Kidney (tissue), 22 donors: ENCODE measurements at places on chromosomes 7 and 10. TPM values are rescaled to one million over a fixed set of nuclear protein-coding genes. Genes with fewer than 3 reads are reported as not detected.
A peak's percentile ranks its signal among the peaks of the same experiment; 100 is the strongest.

DNA sequence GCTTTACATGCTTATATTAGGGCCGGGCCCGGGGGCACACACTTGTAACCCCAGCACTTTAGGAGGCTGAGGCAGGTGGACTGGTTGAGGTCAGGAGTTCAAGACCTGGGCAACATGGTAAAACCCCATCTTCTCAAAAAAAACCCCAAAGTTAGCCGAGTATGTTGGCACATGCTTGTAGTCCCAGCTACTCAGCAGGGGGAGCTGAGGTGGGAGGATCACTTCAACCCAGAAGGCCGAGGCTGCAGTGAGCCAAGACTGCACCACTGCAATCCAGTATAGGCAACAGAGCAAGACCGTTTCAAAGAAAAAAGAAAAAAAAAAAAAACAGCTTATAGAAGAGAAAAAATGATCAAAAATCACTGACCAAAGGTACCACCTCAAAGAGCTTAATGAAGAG lies 63.1 kb downstream of the AMZ1 start:
- DNase-seq = no peak

DNA sequence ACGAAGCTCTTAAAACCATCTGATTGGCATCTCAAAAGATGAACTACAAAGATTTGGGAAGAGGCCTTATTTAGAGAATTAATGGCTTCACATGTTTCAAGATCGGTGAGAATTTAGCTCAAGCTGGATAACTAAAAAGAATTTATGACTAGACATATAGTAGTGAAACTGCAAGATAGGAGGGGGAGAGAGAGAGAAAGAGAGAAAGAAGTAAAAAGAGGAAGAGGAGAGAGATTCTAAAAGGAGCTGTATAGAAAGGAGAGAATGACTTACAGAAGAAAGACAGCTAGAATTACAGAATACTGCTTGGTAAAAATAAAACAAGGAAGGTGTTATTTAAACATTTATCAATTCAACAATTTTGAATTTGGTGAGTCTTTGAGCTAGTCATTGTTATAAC lies 592.3 kb downstream of the SH2D4B start:
- no peak for DNase-seq

DNA sequence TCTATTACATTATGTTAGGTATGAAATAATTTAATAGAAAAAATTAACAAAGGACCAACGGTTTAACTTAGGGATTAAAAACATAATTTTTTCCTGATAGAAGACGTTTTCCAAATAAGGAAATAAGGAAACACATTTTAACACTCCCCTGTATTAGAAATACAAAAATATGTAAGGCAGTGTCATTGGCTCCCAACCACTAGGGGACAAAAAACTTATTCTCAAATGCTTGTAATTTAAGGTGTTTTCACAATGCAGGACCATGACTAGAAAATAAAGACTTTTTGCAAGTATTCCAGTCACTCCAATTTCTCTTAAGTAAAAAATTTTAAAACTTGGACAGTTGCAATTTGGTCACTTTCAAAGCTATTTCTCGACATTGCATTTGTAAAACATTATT lies 98.8 kb upstream of the ODAD2 start:
- DNase-seq = no peak

GRCh38 chr7:94367949-94368348 lies 26.7 kb upstream of the COL1A2 start:
- peak; percentile 60 for DNase-seq

- DNase-seq = no peak
Measured at GRCh38 chr10:30073767-30074060, 14.3 kb upstream of the JCAD start.

- DNase-seq = peak; percentile 62
Measured at GRCh38 chr7:154423231-154423630, 371.0 kb downstream of the DPP6 start.

DNA sequence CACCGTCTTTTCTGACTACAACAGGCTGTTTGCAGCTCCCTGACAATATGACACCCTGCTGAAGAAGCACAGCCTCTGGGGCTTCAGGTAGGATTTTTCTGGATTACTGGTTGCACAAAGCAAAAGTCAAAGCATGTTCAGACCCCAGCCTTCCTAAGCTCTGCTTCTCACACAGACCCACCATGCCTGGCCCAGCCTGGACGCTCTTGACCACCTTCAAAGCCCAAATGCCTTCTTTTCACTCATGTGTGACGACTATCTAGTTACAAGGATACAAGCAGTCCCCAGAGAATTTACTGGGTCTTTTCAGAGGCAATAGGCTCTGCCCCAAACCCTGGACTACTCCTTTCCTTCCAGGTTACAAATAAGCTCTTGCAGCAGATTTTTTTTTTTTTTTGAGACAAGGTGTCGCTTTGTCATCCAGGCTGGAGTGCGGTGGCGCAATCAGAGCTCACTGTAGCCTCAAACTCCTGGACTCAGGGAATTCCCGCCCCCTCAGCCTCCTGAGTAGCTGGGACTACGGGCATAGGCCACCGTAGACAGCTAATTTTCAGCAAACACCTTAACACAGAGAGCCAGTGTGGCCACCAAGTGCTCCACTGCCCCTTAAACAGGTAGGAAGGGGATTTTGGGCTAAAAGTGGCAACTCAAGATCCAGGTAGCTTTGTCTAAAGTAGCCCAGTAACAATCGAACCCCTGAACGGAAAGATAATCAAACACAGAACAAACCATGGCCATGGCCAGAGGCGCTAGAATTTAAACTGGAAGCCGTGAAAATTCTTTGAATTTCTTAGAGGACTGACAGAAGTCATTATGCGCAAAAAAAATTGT lies 16.2 kb downstream of the SVIL start:
- DNase-seq = peak; percentile 92

DNA sequence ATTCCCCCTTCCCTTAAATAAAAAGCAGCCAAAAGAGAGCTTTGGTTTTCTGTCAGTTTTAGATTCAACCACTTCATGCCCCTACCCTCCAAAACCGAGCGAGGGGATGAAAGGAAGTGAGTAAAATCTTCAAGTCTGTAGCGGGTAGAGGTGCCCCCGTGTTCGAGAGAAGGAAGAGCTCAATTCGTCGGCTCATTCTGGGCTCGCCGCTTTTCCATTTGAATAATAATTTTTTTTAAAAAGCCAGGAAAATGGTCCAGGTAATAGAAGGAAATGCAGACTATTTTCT lies 436.2 kb upstream of the GALNT17 start:
- no peak for DNase-seq

GRCh38 chr10:63228237-63228636 lies 95.1 kb downstream of the NRBF2 start:
- no peak for DNase-seq

DNA sequence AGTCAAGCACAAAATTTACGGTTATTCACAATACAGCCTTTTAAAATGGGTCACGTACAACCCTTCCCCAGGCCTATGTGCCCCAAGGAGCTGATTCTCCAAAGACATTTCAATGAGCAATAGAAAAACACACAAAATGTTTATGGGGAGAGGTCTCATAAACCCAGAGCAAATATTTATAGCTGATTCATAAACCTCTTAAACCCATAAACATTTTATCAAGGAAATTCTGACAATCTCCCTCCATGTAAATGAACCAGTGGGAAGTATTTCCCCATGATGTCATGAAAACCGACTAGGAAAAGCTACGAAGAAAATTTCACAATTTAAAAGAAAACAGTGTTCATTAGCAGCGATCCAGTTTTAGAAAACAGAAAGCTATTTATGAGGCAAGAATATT lies 36.0 kb downstream of the SFMBT2 start:
- peak; percentile 61 for DNase-seq

GRCh38 chr7:137166363-137166762 lies 177.2 kb downstream of the PTN start:
- DNase-seq = no peak

DNA sequence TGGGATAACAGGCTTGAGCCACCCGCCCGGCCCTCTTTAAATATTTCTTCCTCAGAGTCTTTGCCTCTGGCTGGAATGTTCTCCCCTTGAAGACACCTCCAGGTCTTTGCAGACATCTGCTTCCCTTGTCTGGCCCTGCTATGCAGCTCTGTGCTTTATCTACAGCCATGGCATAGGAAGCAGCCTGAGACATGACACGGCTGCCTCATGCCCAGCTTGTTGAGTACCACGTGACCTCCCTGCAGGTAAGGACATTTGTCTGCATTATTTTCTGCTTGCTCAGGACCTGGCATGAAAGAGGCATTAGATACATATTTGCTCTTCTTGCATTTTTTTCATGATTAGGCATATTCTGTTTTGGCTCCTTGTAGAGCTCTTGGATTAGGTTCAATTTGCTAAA lies 113.8 kb upstream of the KLF6 start:
- no peak for DNase-seq

- no peak for DNase-seq
Measured at GRCh38 chr7:116583653-116584052, 58.8 kb downstream of the CAV1 start.

DNA sequence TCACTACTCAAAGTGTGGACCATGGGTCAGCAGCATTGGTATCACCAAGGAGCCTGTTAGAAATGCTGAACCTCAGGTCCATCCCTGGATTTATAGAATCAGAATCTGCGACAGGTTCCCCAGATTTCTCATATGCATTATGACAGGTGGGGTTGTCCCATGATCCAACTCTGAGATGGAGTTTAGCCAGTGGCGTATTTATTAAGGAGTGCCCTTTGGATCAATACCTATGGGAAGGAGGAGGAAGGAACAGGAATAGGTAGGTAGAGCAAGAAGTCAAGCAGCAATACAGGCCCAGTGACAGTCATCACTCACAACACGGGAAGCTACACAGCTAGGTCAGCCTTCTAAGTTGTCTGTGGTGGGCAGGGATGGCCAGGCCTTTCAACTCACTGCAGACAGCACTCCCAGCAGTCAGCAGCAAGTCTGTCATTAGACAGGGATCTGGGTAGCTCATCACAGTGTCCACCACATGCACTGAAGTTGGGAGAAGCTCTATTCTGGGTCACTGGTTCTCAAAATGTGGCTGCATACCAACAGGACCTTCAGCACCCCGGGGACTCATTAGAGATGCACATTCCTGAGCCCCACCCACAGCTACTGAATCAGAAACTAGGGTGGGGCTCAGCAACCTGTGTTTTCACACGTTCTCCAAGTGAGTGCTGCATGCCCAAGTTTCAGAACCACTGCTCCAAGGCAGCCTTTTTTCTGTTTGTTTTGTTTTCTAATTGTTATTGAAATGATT lies 532.3 kb upstream of the GALNT17 start:
- no peak for DNase-seq

Gene OSBPL3
- 8.6 TPM for polyA plus RNA-seq

Gene RELN
- 0.95 TPM for polyA plus RNA-seq
